NCI-H1105 treated with DMSO at 0.1 percent for 48 hours (cell line): ENCODE measurements at places on chromosomes 11 and 22.
A peak's percentile ranks its signal among the peaks of the same experiment; 100 is the strongest.

GRCh38 chr11:34309965-34310364, 47.8 kb downstream of the ABTB2 start:
- no peak for DNase-seq

DNA sequence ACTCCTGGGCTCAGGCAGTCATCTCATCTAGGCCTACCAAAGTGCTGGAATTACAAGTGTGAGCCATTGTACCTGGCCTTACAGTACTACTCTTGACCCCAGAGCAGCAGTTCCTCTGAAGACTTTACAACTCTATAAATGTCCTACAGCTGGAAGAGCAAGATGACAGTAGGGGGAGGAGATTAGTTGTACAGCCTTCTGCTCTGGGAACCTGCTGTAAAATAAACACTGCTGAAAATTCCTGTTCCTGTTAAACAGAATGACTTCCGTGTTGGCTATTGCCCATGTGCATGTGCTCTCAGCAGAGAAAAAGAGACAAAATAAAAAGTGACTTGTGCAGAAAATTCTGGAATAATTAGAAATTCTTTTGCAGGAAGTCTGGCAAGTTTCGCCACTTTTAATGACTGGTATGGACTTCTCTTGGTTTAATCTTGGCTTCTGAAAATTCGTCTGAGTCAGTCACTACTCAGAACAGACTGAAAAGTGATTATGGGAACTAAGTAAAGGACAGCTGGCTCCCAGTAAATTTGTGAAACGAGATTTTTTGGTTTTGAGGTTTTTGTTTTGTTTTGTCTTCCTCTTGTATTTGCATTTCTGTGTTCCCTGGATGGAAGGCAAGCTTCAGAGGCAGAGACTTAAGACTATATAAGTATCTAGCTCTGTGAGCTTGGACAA, 955.7 kb downstream of the DLG2 start:
- no peak for DNase-seq

DNA sequence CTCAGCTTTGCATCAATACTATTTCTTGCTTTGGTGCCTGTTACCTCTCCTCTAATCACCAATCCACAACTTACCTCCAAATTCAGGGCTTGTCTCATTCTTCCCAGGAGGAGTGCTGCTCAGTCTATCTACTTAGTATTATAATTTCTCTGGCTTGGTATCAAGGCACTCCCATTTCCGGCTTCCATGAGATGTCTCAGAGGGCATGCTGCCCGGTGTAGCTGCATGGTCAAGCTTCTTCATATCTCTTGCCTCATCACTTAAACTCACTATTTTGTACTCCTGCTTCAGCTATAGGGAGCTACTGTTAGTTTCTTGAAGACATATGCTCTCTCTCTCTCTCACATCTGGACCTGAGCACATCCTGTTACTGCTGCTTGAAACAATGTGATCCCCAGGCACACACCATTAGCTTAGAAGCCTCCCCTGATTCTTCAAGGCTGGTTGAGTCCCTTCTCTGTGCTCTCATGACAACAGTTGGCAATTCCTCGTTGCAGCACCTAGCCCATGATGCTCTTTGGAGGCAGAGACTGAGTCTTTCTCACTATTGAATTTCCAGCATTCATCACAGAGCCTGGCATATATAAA, 182.8 kb upstream of the SYN3 start:
- no peak for DNase-seq

DNA sequence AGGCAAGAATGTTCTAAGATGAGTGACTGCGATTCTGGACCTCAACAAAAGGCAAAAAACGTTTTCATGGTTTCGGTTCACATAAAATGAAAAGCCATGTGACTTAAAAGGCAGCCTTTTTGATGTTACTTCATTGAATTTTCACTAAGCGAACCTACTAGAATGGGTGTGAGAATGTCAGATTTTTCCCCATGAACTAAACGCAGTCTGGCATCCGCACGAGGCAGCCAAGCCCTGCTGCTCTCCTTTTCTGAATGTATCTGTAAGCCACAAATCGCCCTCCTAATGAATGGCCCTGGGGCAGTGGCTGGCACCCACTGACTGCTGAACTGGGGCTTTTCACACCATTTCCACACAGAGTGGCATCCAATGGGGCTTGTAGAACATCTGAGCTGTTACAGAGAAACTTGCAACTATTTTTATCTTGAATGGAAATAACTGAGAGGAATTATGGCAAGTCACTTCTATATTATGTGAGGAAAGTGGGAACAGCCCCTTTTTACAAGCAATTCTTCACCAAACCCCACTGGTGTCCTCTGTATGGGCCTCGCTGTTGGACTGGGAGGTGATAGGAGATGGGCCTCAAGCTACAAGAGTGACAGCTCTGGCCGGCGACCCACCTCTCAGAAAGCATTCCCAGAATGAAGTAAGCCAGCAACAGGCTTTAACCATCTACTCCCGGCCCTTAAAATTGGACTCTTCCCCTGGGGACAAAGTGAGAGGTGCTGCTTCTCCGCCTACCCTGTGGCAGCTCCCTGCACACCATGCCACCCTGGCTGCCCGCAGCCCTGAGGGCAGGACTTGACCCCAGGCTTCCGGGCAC, 29.4 kb downstream of the PPP2R1B start:
- no peak for DNase-seq

DNA sequence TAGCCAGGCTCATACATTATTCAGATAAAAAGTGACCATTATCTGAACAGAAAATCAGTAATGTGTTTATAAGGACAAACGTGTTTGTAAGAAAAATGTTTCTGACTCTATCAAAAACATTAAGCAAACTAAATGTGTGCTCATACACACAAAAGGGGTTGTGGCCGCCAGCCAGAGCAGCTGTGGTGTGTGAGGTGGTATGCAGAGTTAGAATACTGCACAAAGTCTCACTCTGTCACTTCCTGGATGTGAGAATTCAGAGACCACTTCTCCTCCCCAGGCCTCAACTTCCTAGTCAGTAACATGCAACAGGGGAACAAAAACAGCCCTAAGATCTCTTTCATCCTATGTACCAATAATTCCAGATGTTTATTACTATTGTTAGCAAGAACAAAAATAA, 9.4 kb downstream of the OR5B21 start:
- no peak for DNase-seq

GRCh38 chr11:67301951-67302516, 1.3 kb upstream of the SSH3 start:
- DNase-seq: peak; percentile 42

GRCh38 chr11:12968101-12968500, 41.0 kb upstream of the RASSF10 start:
- no peak for DNase-seq

GRCh38 chr11:120335556-120335907, 681 bp upstream of the ARHGEF12 start:
- DNase-seq: peak; percentile 80

GRCh38 chr22:48161298-48161697, 1398.8 kb downstream of the TBC1D22A start:
- no peak for DNase-seq

GRCh38 chr11:133172349-133172748, 360.0 kb downstream of the OPCML start:
- DNase-seq: no peak

GRCh38 chr22:46402505-46402904, 67.0 kb downstream of the TRMU start:
- no peak for DNase-seq

- DNase-seq: no peak
These were observed 1598.1 kb downstream of the FAM181B start for GRCh38 chr11:81135570-81135969.

DNA sequence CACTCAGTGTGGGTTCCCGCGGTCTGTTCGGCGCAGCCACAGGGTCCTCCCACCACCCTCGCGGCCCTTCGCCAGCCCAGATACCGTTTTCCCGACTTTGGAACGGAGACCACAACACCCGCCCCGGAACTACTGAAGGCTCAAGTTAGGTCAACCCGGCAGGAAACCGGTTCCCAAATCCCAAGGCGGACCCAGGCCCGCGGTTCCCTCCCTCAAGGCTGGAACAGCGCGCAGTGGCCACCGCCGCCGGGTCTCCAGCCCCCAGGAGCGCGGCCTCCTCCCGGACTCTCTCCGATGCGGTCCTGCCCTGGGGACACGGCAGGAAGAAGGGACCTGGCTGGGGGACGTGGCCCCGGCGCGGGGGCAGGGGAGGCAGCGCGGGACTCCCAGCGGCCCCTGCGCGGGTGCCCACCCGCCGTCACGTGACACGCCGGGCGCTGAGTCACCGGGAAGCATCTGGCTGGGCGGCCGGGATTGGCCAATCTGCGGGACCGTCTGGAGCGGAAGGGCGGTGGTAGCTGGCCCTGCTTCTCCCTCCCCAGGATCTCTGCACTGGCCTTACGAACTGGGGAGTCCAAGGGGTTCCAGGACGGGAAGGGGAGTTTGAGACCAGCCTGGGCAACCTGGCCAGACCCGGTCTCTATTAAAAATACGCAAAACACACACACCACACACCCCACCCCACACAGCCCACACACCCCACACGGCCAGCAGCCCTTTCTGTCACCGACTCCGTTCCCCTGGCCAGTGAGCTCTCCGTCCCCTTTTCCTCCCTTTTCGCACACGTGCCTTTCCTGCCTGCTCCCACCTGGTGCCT, 21.5 kb upstream of the MALAT1 start:
- peak; percentile 92 for DNase-seq

DNA sequence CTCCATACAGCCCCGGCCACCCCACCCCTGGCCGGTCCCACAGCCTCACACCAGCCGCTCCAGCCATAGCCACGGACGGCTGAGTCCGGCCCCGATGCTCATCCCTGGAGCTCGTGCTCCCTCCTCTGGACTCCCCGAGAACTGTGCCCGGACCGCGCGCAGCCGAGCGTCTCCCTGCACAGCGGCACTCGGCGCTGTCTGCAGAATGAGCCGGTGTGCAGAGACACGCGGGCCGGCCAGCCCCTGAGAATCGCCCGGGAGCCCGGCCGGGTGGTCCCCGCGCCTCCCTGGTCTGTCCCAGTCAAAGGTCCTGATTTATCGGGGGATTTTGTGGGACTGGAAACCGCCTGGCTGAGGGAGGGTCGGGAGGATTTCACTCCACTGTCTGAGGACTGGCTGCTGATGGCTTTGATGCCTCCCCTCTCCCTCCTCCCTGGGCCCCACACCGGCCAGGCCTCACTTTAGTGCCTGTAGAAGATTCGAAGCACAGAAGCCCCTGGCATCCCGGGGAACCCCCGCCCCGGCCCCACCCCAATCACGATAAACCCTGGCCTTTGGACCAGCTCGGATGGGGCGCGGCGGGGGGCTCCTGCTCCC, 102.7 kb downstream of the BRD1 start:
- DNase-seq: peak; percentile 55

DNA sequence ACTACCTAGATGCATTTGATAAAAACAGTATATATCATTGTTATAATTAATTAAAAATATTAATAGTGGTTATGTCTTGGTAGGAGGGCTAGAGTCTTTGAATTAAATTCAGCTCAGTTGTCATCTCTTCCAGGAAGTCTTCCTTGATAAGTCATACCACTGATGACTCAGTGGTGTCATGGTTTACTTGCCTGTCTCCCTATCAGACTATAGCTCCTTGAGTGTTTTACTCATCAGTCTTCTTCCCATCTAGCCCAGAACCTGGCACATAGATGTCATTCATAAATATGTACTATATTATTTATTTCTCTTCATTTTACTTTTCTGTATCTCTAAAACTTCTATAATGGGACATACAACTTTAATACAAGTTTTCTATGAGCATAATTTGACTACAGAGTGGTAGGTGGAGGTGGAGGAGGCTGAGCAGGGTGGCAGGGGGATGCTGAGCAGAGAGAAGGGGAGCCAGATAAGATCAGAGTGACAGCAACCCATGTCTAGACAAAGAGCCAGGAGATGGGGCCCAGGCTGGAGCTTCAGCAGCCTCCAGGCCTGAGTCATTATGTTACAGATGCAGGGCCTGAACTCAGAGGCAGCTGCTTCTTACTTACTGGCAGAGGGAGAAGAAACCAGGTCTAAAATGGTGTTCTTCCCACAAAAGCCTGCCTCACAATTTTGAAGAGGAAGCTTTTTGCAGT, 82.3 kb upstream of the PHOX2A start:
- no peak for DNase-seq

DNA sequence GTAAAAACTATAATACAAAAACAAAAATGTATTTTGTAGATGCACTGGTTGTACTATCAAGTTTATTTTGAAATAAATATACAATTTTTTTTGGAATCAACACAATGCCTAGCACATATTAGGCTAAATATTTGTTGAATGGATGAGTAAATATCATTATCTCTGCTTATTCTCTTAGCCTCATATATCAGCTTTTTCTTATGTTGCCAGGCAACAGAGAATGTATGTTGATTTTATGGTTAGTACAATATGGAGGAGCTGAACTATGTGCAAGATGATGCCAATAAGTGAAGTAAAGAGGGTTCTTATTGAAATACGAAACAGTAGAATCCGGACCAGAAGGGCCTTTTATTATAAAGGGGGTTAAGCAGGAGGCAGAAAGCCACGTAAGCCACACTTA, 94.9 kb downstream of the FAR1 start:
- DNase-seq: no peak

DNA sequence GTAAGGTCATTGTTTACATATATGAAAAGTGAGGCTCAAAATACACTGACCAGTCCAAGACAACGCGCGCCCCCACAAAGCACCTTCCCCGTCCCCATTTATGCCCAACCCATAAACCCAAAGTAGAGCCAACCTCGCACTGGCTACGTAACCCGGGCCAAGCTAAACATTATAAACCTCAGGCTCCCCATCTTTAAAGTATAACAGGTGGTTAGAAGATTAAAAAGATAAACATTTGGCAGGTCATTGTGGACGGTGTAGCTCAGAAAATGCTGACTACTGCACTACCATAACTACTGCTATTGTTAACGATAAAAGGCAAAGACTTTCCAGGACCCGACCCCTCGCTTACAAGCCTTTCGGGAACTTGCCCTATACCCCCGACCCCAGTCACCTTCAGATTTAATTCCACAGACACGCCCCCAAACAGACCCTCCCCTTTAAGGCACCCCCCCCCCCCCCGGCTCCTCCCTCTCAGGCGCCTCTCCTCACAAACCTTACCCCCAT, 470 bp downstream of the NUMA1 start:
- DNase-seq: no peak

- no peak for DNase-seq
These were observed 17.6 kb downstream of the DDB1 start for GRCh38 chr11:61315260-61315659.

DNA sequence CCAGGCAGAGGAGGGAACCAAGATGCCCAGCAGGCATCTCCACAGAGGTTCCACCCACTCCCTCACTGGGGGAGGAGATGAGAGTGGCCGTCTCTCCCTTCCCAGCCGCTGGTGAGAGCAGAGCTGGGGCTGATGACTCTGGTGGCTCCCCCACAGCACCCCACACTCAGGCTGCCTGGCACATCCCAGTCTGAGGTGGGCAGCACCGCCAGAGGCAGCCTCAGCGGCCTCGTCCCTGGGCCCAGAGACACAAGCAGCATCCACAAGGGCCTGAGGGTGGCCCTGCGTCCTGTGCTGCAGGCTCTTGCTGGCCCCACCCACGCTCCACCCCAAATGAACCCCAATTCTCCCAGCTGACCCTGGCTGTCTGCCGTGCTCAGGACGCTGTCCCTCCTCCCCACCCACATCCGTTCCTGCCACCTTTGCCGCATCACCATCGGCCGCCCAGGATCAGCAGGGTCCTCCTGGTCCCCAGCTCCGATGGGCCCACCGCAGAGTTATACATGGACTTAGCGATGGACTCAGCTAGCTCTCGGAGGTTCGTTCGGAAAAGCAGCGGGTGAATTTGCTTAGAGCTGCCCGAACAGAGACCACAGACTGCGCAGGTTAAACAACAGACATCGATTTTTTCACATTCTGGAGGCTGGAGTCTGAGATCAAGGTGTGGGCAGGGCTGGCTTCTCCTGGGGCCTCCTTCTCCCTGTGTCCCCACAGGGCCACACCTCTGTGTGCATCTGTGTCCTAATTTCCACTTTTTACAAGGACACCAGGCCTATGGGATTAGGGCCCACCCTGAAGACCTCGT, 20.2 kb upstream of the CTSD start:
- DNase-seq: no peak

- DNase-seq: no peak
These were observed 4.6 kb upstream of the MUC6 start for GRCh38 chr11:1041149-1041467.
